ENCODE measurements at places on chromosomes 2 and 18.
A peak's percentile ranks its signal among the peaks of the same experiment; 100 is the strongest.

DNA sequence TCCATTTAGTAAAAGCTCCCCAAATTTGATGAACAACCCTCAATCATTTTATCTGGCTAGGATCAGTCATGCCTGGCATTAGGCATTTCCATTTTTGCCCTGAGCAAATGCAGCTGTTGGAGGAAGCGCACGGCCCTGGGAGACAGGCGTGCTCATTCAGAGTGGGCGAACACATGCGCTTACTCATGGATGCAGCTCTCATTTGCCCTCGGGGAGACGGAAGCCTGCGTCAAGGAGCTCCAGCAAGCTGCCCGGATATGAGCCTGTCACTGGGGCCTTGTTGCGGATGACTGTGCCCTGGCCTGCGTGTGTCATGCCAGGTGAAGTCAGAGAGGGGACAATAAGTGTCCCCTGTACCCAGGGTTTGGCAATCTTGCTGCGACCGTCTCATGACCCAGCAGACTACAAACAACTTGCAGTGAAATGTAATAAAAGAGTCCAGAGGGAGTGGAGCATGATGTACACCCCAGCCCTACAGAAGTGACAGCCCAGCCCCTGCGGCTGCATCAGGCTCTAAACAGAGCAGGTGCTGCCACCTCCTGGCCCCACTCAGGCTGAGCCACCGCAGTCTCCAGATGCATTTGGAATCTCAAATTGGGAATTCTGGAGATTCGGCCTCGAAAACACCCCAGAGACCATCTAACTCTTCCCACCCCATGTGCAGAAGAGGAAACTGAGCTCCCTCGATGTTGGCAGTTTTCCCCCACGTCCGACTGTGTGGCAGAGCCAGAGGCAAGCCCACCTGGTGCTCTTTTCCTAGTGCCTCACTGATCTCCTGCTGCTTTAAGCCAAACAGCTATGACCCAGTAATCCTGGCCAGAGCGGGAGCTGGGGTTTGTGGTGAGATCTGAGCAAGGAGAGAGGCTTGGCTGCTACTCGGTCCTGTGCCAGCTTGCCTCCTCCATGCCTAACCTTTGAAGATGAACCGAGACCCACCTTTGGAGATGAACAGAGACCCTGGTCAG, 105.0 kb upstream of the ALK start:
- DNase-seq = peak; percentile 6

DNA sequence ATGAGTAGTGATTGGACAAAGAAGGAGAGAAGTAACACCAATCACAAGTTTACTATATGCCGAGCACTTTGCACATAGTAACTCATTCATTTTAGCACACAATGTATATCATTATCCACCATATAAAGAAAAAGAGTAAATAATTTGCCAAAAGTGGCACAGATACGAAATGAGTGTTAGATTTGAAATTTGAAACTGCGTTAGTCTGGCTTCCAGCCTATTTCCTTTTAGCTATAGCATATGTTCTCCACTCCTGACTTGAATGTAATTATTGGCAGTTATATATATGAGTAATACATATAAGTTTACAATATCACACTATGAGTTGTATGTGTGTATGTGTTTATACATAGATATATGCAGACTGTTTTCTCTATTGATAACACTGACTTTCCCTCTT, 98.6 kb downstream of the NOL4 start:
- DNase-seq = no peak

GRCh38 chr2:145812165-145812554, 1292.2 kb upstream of the ZEB2 start:
- no peak for DNase-seq

DNA sequence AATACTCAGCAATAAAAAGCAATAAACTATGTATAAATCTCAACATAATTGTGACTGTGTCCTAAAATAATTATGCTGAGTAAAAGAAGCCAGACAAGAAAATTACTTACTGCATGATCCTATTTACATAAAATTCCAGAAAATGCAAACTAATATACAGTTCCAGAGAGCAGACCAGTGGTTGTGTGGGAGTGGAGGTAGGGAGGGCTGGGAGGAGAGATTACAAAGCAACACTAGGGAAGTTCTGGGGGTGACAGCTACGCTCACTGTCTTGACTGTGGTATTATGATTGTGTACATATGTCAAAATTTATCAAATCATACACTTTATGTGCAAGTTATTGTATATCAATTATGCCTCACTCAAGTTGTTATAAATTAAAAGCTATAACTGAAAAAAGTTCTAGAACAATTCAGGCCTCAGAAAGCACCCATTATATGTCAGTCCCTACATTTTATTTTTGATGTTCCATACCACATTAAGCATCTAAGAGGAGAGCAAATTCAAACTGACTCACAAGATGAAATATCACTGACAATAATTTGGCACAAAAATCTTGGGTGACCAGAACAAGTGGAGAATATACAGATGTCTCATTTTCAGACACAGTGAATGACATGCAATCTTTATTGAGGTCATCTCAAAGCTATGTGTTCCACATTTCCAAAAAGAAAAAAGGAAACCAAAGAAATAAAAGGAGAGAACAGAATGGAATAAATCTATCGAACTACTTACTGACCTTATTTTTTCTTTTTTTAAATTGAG, 85.1 kb downstream of the ANTXR1 start:
- no peak for DNase-seq

GRCh38 chr2:23385351-23385747, 370 bp downstream of the KLHL29 start:
- no peak for DNase-seq

DNA sequence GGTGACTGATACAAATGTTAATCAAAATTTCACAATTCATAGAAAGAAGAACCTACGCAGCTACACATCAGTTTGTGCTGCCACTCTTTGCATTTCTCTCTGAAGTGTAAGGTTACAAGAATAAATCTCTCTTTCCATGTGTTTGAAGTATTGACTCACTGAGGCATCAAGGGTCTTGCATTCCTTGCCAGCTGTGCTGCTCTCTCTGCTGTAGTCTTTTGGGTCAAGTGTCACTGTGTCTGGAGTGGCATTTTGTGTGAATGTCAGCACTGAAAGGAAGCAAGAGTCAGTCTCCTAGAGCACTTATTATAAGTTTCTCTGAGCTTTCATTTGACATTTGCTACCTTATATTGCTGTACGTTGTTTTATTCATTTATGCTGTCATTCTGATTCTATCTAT, 1696.1 kb upstream of the LRRTM1 start:
- DNase-seq = no peak

DNA sequence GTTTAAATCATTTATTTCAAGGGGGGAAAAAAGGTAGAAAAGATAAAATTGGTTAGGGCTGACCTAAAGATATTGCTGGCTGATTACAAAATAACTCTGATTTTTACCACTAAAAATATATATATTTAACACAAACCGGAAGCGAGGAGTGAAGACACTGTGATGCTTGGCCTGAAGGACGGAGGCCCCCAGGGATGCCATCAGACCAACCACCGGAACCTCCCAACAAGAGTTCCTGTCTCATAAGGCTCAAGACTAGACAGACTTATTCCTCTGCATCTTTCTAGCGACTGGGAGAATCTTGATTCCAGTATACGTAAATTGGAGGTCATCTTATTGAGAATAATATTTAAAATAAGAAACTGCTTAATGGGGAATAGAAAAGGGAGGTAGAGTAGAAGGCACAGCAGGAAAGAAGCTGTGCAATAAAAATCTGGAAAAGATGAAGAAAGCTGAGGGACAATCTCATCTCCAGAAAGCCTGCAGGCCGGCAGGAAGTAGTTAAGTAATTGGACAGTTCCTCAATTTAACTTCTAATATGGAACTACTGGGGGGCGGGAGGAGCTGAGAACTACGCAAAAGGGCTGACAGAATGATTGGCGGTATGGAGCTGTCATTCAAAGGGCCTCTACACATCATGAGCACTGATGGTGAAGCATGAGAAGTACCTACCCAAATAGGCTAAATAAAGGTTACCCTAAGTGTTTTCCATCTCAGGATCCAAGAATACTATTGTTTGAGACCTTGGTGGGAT, 91.1 kb downstream of the DTNB start:
- DNase-seq = no peak

- peak; percentile 98 for DNase-seq
These were observed 136.4 kb downstream of the SCG2 start for GRCh38 chr2:223465793-223466192.

DNA sequence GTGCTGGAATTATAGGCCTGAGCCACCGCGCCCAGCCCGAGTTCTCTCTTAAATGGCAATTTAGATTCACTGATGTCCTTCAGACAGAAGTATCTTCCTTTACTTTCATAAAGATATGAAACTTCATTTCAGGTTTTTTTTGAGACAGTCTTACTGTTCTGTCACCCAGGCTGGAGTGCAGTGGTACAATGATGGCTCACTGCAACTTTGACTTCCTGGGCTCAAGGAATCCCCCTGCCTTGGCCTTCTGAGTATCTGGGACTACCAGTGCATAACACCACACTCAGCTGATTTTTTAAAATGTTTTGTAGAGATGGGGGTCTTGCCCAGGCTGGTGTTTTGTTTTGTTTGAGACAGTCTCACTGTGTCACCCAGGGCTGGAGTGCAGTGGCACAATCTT, 13.2 kb downstream of the ITGB1BP1 start:
- DNase-seq = no peak

DNA sequence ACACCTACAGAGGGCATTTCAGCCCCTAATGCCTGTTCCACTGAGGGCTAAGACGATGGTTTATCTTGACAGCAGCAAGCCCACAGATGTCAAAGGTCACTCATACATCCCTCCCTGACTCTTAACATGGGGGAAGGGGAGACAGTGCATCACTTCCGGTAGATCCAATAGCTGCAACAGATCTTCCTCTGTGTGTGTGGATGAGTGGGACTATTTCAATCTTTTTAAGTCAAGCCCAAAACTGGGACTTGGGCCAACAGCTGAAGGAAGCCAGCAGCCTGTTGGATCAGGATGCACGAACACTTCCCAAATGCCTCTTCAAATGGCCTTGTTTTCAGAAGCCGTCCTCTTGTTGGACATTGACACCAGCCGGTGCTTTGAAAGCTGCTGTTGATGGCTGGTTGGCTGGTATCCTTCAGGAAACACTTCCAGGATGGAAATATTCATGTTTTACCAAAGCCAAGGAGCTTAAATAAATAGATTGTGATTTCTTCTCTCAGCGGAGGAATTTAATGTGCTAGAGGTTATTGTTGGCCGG, 59.2 kb downstream of the IL1R2 start:
- DNase-seq = peak; percentile 84

DNA sequence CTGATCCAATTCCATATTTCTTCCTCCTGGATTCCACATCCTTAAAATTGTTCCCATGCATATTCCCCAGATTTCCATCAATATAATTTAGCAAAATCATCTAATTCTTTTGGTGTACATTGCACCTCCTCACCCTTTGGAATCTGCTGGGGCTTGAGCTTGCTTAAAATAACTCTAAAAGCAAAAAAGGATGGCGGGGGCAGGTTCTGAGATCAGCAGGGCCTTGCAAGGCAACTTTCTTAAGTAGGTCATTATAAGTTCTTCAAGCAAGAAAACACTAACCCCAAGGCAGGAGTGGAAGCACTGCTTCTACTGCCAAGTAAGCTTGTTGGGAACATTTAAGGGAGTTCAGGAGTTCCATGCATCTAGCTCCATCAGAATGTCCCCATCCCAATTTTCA, 254.3 kb upstream of the CCDC68 start:
- no peak for DNase-seq

DNA sequence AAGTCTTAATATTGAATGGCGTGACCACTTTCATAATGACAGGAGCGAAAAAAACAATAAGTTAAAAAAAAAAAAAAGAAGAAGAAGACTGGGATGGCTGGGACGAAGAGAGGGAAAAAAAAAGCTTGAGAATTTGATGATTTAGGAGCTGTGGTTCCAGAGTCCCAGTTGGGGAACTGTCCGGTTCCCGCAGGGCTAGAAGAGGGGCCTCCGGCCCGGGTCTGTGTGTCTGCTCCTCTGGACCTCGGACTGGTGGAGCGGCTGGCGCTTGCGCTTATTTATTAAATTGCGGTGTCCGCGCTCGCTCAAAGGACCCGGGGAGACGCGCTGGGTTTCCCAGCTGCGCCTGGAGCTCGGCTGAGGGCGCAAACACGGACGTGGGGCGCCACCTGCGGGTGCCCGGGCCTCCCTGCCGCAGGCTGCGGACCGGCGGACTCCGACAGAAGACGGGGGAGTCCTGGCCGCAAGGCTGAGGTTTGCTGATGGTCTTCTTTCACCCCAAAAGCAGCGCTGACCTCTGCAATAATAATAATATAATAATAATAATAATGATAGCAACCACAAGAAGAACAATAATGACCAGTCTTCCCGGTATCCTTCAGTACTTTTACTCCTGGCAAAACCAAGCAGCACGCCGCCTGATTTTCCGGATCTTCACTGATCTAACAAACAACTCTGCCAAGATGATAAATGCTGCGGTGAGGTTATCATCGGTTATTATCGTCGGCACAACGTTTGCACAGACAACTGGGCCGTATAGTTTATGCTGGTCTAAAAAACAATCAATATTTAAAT, at the start of gene CBLN2:
Gene CBLN2 (minus strand): TSS at position 251 of the 795 bp plus-strand sequence. CDS start 2,182 bp downstream, outside the sequence.
- DNase-seq = peak; percentile 33

GRCh38 chr2:32264422-32265105, at the start of gene NLRC4:
TSS of gene NLRC4 (minus strand) at chr2:32264886. CDS start at chr2:32256775, 8,111 bp downstream.
- no peak for DNase-seq

GRCh38 chr18:68925268-68925667, 127.4 kb downstream of the CCDC102B start:
- DNase-seq = no peak

- peak; percentile 50 for DNase-seq
These were observed 32.4 kb downstream of the MARCO start for GRCh38 chr2:118974103-118974993.

GRCh38 chr18:67574749-67575148, 58.2 kb upstream of the DSEL start:
- DNase-seq = no peak

DNA sequence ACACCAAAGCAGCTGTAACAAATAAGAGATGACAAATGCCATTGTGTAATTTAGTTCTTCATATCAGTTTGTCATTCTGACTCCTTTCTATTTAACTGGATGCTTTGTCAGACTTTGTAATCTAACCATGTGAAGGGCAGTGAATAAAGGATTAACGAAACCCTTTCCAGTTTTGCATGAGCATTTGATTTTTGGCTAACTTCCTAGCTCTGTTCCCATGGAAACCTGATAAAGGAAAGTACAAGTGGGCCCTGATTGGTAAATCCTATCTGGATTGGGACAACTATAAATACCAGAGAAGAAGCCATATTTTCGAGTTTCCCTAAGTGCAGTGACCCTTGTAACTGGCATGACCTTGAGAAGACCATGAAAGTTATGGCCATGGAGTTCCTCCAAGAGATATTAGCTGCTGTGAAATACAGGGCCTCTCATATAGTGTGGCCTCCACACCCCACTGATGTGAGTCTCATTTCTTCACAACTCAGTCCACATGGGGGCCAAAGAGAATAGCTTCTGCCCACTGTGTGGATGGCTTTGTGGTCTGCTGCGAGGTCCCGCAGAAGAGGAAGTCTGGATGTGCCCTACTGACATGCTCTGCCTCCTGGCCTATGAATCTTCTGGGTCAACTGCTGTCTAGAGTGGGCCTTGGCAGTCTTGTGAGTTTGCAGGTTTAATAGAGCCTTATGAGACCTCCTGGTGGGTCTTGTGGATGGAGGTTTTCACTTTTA, 38.2 kb upstream of the CYP1B1 start:
- peak; percentile 62 for DNase-seq

GRCh38 chr2:194004590-194005206, 1652.3 kb upstream of the SLC39A10 start:
- no peak for DNase-seq
